Cortex of kidney (tissue), 1 donor: ENCODE measurements at places on chromosomes 6 and 20.

DNA sequence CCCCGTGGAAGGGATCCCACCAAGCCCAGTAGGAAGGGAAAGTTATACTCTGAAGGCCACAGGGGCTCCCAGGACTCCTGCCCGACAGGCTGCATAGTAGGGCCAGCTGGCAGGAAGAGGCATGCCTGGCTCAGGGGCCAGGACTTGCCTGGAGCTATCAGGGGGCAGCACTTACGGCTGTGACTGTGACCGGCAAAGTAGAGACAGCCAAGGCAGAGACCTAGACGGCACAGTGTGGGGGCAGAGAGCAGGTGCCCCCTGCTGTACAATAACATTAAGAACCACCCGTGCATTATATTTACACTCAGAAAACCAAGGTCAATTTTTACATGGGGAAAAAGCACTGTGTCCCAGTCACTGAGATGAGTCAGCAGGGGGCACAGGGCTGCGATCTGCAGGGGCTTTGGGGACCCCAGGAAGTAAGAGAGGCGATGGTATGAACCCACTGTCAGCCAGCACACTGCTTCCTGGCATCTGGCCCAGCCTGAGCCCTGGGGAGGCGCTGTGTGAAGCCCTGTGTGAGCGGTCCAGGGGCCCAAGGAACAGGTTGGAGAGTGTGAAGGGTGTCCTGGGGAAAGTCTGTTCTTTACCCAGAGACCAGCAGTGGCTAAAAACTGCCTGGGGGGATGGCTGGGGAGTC lies 9.9 kb downstream of the CCDC167 start:
- DNase-seq = no peak

DNA sequence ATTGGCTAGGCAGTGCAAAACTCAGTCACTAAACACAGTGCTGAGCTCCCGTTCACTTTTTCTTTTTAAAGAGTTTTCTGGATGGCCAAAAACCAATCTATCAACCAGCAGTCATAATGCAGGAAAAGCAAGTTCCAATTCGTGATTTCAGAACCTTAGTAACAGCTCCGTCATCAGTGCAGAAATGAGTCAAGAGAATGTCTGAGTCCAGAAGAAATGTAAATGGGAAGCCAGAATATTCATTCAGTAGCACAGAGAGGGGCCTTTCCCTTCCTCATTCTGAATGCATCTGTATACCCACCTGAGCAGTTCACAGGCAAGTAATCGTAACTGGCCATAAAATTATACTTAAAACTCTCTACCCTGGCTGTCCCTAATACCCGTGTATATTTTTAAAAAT lies 20.4 kb downstream of the HUS1B start:
- no peak for DNase-seq

- DNase-seq = no peak
Observed at GRCh38 chr20:46823271-46823751, 71.3 kb upstream of the EYA2 start.

DNA sequence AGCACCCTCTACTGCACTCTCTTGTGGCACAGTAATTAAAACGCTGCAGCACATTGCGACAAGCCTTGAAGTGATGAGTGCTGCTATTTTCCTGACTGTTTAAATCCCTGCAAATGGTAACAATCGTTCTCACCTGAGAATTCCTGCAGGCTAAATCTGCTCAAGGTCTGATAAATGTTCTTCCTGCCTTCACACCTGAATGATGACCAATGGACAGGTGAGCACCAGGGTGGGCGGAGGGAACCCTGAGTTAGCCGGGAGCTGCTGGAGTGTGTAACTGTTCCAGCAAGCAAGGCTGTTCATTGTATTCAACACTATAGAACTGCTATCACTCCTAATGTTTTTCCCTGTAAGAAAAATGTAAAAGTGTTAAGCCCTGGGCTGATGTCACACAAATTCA lies 4.0 kb downstream of the DACT2 start:
- DNase-seq = no peak

GRCh38 chr20:15039088-15039752 lies 701.8 kb upstream of the FLRT3 start:
- no peak for DNase-seq

DNA sequence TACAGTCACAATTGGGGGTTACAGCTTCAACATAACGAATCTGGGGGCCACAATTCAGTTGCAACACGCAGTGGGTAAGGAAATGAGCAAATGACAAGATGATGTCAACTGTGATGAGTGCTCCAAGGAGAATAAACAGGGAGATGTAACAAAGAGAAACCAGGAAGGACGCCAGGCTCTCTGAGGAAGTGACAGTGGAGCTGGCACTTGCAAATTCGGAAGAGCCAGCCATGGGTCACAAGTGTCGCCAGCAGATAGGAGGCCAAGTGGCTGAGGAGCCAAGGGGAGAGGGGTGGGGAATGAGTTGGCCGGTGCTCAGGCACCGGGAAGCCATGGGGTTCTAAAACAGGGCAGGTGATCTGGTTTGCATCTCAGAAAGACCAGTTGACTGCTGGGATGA lies 136.4 kb downstream of the EYA2 start:
- DNase-seq = no peak

DNA sequence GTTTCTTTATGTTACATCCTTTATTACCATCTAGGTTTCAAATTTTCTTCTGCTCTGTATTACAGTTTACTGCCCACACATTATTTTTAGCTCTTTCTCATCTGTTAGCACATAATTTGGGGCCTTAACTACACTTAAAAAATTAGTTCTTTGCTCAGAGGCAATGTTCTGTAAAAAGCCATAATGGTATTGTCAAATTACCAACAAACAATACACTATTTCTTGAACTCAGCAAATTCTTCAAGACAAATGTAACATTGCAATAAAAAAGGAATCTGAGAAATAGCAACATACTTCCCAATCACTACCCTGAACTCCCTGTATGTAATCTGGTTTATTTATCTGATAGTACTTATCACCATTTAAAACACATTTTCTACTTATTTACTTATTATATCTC lies 448.6 kb upstream of the OPRM1 start:
- DNase-seq = no peak

- no peak for DNase-seq
Observed at GRCh38 chr20:41029150-41029901, 704 bp downstream of the TOP1 start.

DNA sequence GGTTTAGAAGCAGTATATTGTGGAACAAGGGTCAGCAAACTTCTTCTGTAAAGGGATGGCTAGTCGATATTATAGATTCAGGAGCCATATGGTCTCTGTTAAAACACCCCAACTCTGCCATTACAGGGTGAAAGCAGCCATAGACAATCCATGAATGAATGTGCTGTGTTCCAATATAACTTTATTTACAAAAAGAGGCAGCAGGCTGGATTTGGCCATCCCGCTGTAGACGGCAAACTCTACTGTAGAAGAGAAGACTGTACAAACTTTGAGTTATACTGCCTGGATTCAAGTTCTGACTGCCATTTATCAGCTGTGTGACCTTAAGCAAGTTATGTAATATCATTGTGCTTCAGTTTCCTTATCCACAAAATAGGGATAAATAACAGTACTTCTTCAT lies 33.7 kb upstream of the SNX9 start:
- DNase-seq = no peak

- no peak for DNase-seq
Observed at GRCh38 chr6:110528101-110528929, 51.9 kb upstream of the SLC22A16 start.

GRCh38 chr6:165223101-165223500 lies 86.3 kb downstream of the C6orf118 start:
- DNase-seq = no peak

DNA sequence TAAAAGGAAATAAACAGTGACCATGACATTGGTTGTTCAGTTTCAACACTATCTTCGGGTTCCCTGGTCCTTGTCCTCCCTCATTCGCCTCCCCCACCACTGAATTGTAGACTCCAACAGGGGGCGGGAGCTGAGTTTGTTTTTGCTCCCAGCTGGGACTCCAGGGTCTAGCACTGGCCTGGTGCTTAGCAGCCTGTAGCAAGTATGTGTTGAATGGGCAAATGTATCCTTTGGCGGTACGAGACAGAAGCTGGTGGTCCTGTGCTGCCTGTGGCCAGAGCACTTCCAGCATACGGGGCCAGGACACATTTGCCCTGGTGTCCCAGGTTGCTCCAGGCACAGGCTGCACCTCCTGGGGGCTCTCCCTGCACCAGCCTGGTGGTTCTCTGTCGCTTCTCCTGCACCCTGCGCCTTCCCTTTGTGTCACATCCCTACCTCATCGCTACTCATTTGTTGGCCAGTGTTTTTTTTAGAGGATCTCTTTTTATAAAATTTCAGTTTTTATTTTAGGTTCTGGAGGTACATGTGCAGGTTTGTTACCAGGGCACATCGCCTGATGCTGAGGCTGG lies 40.1 kb downstream of the PHACTR3 start:
- DNase-seq = no peak

- no peak for DNase-seq
Observed at GRCh38 chr6:88804701-88805100, 158.7 kb downstream of the RNGTT start.

DNA sequence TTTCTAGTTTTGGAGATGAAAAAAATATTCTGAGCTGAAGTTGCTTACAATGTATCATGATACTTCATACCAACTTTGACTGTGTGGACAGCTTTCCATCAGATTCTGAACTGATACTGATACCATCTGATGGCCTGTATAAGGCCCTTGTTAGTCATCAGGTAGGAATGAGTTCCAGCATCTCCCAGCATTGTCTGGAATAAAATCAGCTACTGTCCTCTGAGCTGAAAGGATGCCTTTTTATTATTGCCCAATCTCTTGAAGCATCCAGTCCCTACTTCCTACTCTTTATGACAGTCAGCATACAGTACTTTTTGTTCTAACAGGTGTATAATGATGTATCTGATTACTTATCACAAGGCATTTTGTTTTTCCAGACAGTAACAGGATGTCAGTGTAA lies 70.6 kb upstream of the EYA4 start:
- no peak for DNase-seq

GRCh38 chr6:25332165-25332564 lies 53.0 kb downstream of the CARMIL1 start:
- DNase-seq = no peak

DNA sequence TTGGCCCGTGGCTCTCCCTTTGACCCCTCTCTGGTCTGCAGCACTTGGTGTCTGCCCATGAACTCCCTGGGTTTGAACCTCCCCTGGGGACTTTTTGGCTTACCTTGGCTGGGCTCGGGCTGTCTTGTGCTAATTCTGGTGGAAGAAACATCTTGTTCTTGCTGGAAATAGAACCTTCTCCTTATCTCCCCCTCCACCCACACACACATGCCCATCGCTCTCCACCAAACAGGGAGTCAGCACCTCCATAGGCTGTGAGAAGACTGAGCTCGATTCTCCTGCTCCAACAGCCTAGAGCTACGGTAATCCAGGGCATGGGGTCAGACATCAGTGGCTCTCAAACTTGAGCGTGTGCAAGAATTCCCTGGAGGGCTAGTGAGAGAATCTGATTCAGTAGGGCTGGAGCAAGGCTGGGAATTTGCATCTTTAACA lies 114.4 kb upstream of the SLC22A23 start:
- no peak for DNase-seq

DNA sequence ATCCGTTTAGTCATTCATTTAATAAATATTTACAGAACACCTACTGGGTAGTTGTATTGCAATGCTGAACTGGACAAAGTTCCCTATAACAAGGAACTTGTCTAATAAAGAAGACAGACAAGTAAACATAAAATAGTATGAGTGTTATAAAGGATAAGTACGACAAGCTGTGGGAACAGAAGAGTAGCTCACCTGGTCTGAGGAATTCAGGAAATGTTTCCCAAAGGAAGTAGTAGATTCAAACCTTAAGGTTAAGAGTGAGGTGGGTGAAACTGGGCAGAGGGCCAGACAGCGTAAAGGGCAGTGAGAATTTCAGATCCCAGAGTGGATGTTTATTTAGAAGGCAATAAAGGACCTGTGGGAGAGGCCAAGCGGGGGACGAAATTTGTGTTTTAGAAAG lies 72.3 kb upstream of the CD2AP start:
- no peak for DNase-seq

DNA sequence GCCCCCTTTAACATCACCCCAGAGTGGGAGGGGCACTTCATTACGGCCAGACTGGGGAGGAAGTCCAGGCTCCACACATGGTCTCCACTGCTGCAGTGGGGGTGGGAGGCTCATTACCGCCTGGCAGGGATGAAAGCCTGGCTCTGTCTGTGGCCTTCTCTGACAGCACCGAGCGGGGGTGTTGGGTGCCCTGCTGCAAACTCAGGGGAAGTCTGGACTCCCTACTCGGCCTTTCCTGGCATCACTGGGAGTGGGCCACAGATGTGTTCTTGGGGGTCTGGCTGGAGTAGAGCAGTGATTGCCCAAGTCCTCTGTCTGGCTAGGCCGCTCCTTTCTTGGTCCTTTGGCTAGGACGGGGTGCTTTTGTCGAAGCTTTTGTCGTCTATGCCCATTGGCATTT lies 27.1 kb downstream of the TTLL9 start:
- no peak for DNase-seq

GRCh38 chr20:47220161-47220582 lies 136.3 kb downstream of the ZMYND8 start:
- DNase-seq = no peak

- DNase-seq = no peak
Observed at GRCh38 chr20:4788314-4788713, 66.6 kb downstream of the PRND start.

DNA sequence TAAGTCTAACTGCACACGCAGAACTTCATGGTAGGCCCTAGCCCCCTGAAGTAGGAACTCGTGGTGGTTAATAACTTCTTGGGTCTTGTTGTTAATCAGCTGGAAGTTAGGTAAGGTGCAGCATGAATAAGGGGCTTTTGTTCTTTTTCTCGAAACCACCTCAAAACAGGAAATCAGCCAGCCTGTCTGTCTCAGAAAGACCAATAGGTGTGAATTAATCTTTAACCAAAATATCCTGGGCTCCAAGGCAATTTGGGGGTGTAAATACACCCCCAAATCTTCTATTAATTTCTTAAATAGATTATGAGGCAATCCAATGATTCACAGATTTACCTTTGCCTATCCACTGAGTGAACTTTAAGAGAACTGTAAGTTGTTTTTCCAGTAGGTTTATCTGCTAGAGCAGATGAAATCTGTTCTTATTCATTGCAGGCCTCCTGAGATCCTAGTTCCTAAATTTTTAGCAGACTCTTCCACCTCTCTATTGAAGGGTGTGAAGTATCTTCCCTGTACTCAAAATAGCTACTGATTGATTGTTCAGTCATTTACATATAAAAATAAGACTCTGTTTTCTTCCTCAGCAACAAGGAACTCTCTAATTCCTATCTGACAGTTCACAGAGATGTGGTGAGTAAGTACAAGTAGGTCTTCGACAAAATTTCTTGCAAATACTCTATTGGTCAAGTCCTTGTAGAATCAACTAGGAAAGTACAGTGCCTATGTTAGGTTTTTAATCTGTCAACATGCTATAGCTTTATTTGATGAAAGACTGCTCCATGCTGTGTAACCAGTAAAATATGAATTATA lies 427.1 kb upstream of the NOX3 start:
- no peak for DNase-seq

- DNase-seq = no peak
Observed at GRCh38 chr6:25684565-25684964, 32.5 kb downstream of the SCGN start.

- DNase-seq = no peak
Observed at GRCh38 chr20:62617711-62618483, 24.4 kb upstream of the SLCO4A1 start.
